ENCODE measurements at places on chromosomes 11 and 22. TPM values are rescaled to one million over a fixed set of nuclear protein-coding genes. Genes with fewer than 3 reads are reported as not detected.

GRCh38 chr11:42058794-42059193 is 599.3 kb upstream of the LRRC4C start:
- no peaks in the 10 kb centered on the region for H3K36me3 ChIP-seq
- H3K27ac ChIP-seq, result no peak overlapping the region
- no peaks in the 10 kb centered on the region for H3K4me1 ChIP-seq
- no peak for DNase-seq

DNA sequence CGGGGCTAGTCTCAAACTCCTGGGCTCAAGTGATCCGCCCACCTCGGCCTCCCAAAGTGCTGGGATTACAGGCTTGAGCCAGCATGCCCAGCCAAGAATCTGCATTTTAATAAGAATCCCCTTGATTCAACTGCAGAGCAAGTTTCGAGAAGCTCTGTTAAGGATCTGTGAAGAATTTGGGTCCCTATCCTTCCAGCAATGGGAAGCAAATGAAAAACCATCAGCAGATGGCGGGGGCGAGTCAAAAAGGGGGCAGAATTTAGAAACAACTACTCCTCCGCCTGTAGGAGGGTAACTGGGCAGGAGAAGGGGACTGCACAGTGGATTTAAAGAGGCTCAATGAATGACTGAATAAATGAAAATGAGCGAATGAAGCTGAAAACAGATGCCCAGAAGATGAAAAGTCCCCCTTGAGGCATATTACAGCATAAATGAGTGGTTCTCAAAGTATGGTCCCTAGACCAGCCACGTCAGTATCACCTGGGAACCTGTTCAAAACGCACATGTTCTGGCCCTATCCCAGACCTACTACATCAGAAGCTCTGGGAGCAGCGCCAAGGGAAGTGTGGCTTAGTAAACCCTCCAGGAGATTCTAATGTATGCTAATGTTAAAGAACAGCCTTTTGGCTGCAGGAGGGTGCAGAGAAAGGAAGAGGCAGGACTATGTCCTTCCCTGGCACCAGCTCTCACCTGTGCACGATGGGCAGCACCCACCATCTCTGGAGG is 15.0 kb downstream of the VWCE start:
- DNase-seq, result peak; percentile 57
- H3K27ac ChIP-seq, result no peak overlapping the region
- H3K4me1 ChIP-seq, result no peaks in the 10 kb centered on the region
- H3K27me3 ChIP-seq, result no peaks in the 10 kb centered on the region
- H3K36me3 ChIP-seq, result no peaks in the 10 kb centered on the region

GRCh38 chr22:23781065-23781464 is 5.7 kb upstream of the SMARCB1 start:
- DNase-seq, result no peak
- no peaks in the 10 kb centered on the region for H3K27me3 ChIP-seq
- peaks cover 17% of the 10 kb centered on the region for H3K4me1 ChIP-seq
- no peak overlapping the region for H3K27ac ChIP-seq
- no peaks in the 10 kb centered on the region for H3K36me3 ChIP-seq

- H3K4me1 ChIP-seq, result no peaks in the 10 kb centered on the region
- H3K4me3 ChIP-seq, result no peak overlapping the region
- H3K27me3 ChIP-seq, result no peaks in the 10 kb centered on the region
- no peak for DNase-seq
- H3K36me3 ChIP-seq, result no peaks in the 10 kb centered on the region
Measured at GRCh38 chr11:26090651-26091050, 241.3 kb upstream of the ANO3 start.

DNA sequence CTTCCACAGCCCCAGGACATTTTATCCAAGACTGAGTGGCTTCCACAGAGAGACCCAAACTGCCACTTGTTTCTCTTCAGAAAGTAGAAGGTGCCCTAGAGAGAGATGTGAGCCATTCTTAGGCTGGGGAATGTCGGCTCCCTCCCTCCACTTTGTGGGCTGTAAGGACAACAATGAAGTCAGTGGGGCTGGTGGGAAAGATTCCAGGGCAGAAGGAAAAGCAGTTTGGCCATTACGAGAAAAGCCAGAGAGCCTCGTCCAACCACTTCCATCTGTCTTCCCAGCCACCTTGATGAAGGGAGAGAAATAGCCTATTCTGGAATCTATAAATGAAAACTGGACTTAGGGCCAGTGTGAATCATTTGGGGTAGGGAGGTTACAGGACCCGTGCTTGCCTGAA is 382.5 kb downstream of the NXPE2 start:
- H3K27ac ChIP-seq, result no peak overlapping the region
- DNase-seq, result no peak
- H3K27me3 ChIP-seq, result no peaks in the 10 kb centered on the region
- no peaks in the 10 kb centered on the region for H3K4me1 ChIP-seq
- H3K4me3 ChIP-seq, result no peak overlapping the region

DNA sequence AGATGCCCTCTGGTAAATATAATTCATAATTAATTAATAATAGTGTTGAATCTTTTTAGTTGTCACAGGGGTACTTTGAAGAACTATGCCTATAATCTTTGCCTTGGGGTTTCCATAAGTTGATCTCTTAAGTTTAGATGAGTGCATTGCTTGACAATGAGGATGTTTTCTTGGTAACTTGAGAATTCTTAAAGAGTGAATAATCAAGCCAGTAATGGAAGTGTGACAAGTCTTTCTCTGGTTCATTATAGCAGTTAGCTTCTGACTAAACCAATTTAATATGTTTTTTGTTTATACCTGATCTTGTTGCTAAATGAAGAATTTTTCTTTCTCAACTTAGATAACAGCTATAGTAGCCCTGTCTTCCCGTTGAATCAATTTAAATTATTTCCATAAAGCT is 46.2 kb downstream of the ATXN10 start:
- no peak overlapping the region for H3K4me3 ChIP-seq
- peaks cover 4% of the 10 kb centered on the region for H3K36me3 ChIP-seq
- no peak overlapping the region for H3K27ac ChIP-seq
- DNase-seq, result no peak
- no peaks in the 10 kb centered on the region for H3K27me3 ChIP-seq

Gene RCOR2
- total RNA-seq, result 0.26 TPM

All from body of pancreas (tissue), 4 donors.